ENCODE measurements at places on chromosomes 6 and 20.

- DNase-seq, result no peak
Observed at GRCh38 chr20:35307666-35308653, 15.7 kb upstream of the FAM83C start.

- DNase-seq, result no peak
Observed at GRCh38 chr20:31596831-31597480, 8.1 kb upstream of the ID1 start.

- no peak for DNase-seq
Observed at GRCh38 chr20:51412333-51412871, 130.1 kb downstream of the NFATC2 start.

GRCh38 chr6:106147476-106147875 lies 61.3 kb downstream of the PRDM1 start:
- no peak for DNase-seq

DNA sequence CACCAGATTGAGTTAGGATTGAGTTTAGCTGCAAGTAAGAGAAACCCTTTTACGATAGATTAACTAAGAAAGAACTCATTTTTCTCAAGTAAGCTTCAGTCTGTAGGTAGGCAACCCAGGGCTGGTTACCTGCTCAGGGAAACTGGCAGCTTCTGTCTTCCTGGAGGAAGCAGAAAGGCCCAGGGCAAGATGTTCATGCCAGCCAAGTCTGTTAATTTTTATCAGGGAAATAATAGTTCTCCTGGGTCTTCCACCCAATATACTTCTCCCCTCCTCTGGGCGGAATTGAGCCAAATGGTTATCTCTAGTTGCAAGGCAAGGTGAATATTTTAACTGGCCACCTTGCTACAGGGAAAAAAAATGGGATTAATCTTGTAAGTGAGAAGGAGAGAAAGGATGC lies 98.2 kb downstream of the UTRN start:
- no peak for DNase-seq
